ENCODE measurements at places on chromosomes 3 and 15. TPM values are rescaled to one million over a fixed set of nuclear protein-coding genes. Genes with fewer than 3 reads are reported as not detected.

- no peaks in the 10 kb centered on the region for H3K36me3 ChIP-seq
- H3K27me3 ChIP-seq, result no peaks in the 10 kb centered on the region
- no peak overlapping the region for H3K4me3 ChIP-seq
- H3K4me1 ChIP-seq, result no peaks in the 10 kb centered on the region
- no peak for DNase-seq
These were observed 288.7 kb downstream of the GBE1 start for GRCh38 chr3:81472600-81473362.

DNA sequence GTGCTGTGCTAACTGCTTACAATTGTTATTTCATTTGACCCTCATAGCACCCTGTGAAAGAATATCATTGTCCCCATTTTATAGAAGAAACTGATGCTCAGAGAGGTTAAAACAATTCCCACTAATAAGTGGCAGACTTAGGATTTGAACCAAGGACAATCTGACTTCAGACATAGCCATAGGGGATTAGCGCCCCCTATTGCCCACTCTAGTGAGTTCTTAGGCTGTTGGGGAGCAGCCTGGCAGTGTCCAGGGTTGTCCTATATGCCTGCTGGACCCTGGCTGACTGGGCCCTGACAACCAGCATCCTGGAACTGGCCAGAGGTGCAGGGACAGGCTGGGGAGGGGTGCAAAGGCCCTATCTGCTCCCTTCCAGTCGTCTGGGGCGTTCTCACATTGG is 15.4 kb downstream of the DPH3 start:
- H3K27ac ChIP-seq, result no peak overlapping the region
- H3K4me3 ChIP-seq, result no peak overlapping the region
- no peaks in the 10 kb centered on the region for H3K27me3 ChIP-seq
- no peak for DNase-seq

- peaks cover 13% of the 10 kb centered on the region for H3K4me1 ChIP-seq
- peak; percentile 85 for DNase-seq
These were observed 166.3 kb downstream of the VGLL4 start for GRCh38 chr3:11477407-11477911.

GRCh38 chr15:100115066-100115710 is 226.6 kb downstream of the ADAMTS17 start:
- no peak for DNase-seq
- peak overlapping the region; percentile 96 for H3K27ac ChIP-seq
- H3K27me3 ChIP-seq, result no peaks in the 10 kb centered on the region
- no peak overlapping the region for H3K4me3 ChIP-seq

DNA sequence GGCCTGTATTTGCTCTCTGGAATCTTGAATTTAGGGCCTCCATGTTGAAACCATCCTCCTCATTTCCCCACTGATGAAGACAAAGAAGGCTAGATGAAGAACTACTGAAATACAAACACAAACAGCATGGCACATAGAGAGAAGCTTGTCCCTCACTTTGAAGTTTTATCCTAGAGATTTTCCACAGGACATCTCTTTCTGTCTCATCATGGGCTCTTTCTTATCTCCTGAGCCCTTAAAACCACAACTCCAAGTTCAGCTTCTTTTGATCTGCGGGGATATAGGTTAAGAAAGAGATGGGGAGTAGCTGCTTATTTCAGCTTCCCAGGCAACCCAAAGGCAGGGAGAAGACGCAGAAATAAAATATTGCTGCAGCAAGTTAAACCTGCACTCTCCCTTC is 213.1 kb upstream of the LRIG1 start:
- no peaks in the 10 kb centered on the region for H3K36me3 ChIP-seq
- no peaks in the 10 kb centered on the region for H3K27me3 ChIP-seq
- DNase-seq, result no peak

DNA sequence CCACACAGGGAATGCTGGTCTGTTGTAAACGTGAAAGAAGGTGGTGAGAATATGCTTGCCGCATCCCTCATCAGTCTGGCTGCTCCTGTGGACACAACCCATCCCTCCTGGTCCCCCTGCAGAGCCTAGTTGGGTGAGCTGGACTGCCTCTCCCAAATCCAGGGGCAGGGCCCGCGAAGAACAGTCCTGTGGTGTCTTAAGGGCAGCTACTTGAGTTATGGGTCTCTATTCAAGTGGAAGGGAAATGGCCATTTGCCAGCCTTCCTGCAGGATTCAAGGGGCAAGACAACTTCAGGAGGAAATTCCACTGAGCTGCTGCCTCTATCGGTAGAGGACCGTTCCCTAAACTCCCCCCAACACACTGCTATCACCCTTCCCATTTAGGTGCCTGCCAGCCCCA is 98.9 kb downstream of the IQSEC1 start:
- H3K36me3 ChIP-seq, result no peaks in the 10 kb centered on the region
- no peaks in the 10 kb centered on the region for H3K4me1 ChIP-seq
- no peaks in the 10 kb centered on the region for H3K27me3 ChIP-seq
- DNase-seq, result no peak
- H3K4me3 ChIP-seq, result no peak overlapping the region

- no peak for DNase-seq
- peaks cover 3% of the 10 kb centered on the region for H3K4me1 ChIP-seq
- no peaks in the 10 kb centered on the region for H3K36me3 ChIP-seq
- H3K27me3 ChIP-seq, result no peaks in the 10 kb centered on the region
- H3K4me3 ChIP-seq, result no peak overlapping the region
- no peak overlapping the region for H3K27ac ChIP-seq
These were observed 21.0 kb upstream of the MCF2L2 start for GRCh38 chr3:183449391-183449790.

DNA sequence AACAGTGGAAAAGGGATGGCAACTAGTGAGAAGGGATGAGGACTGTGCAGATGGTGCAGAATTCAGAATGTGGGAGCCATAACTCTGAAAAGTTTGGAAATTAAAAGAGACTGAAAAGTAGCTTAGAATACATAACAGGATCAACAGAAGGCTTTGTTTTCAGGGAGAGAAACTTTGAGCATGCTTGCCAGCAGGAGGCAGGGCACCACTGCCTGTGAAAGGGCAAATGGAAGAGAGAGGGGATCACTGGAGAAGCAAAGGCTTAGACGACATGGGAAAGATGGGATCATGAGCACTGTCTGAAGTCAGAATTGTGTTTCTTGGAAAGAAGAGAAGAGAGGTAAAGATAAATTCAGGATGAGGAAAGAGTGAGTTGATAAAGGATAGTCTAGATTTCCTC is 99.6 kb downstream of the ABI3BP start:
- H3K27me3 ChIP-seq, result no peaks in the 10 kb centered on the region
- H3K4me3 ChIP-seq, result no peak overlapping the region
- no peak overlapping the region for H3K27ac ChIP-seq
- no peaks in the 10 kb centered on the region for H3K36me3 ChIP-seq

- no peaks in the 10 kb centered on the region for H3K4me1 ChIP-seq
- no peaks in the 10 kb centered on the region for H3K27me3 ChIP-seq
- no peak for DNase-seq
- no peak overlapping the region for H3K27ac ChIP-seq
These were observed 100.1 kb upstream of the CDIN1 start for GRCh38 chr15:36479200-36479896.

DNA sequence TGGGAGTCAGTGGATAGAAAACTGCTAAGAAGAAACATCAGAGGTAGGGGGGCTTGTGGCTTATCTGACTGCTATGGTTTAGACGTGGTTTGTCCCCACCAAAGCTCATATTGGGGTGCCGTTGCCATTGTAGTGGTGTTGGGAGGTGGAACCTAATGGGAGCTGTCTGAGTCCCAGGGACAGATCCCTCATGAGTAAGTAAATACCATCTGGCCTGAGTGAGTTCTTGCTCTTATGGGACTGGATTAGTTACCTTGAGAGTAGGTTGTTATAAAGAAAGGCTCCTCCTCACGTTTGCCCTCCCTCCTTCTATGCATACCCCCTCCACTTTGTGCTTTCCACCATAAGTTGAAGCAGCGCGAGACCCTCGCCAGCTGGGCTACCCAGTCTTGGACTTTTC is 53.4 kb upstream of the VILL start:
- peak overlapping the region; percentile 67 for H3K27ac ChIP-seq
- peaks cover 14% of the 10 kb centered on the region for H3K4me1 ChIP-seq
- H3K4me3 ChIP-seq, result no peak overlapping the region
- DNase-seq, result no peak
- H3K27me3 ChIP-seq, result no peaks in the 10 kb centered on the region

GOLGA6B gene
- not detected for total RNA-seq

MASP1 gene
- total RNA-seq, result 2.6 TPM

PPM1M gene
- total RNA-seq, result 20.3 TPM

NRROS gene
- 22.6 TPM for total RNA-seq

TRAT1 gene
- 3.7 TPM for total RNA-seq

GATA2 gene
- 56.0 TPM for total RNA-seq

MST1 gene
- 12.6 TPM for total RNA-seq

POTEB2 gene
- not detected for total RNA-seq

SPCS1 gene
- total RNA-seq, result 170 TPM
